Stimulated activated CD4-positive, alpha-beta T cell treated with anti-CD3 and anti-CD28 coated beads, TNF-alpha, amount 100 ng/mL, for 1 hour (primary cell): ENCODE measurements at places on chromosomes 5 and 9.

GRCh38 chr9:89743216-89743572 is 138.4 kb downstream of the GADD45G start:
- DNase-seq = no peak

GRCh38 chr9:136019681-136020060 is 58.5 kb upstream of the UBAC1 start:
- DNase-seq = no peak

DNA sequence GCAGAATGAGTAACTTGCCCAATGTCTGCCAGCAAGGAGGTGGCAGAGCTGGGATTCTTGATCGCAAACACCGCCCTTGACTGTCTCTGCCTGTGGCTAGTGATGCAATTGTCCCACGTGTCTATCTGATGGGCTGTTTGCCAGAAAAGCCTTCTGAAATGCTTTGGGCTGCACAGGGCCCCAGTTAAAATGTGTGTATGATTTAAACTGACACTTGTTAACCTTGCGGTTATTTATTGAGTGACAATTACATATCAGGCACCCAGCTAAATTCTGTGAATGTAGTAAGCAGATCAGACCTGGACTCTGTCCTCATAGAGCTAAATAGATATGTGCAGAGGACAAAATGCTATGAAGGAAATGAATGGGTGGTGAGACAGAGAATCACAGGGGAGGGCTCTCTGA is 11.6 kb upstream of the IL12B start:
- DNase-seq = peak; percentile 33

GRCh38 chr9:115192835-115193525 is 75.0 kb upstream of the TNC start:
- no peak for DNase-seq

GRCh38 chr9:20507431-20507830 is 114.9 kb downstream of the MLLT3 start:
- no peak for DNase-seq

GRCh38 chr5:79488775-79489174 is 25.2 kb downstream of the HOMER1 start:
- no peak for DNase-seq

- no peak for DNase-seq
These were observed 878 bp downstream of the HIGD2A start for GRCh38 chr5:176389135-176390123.

GRCh38 chr5:72509401-72509800 is 2.2 kb upstream of the ZNF366 start:
- no peak for DNase-seq

DNA sequence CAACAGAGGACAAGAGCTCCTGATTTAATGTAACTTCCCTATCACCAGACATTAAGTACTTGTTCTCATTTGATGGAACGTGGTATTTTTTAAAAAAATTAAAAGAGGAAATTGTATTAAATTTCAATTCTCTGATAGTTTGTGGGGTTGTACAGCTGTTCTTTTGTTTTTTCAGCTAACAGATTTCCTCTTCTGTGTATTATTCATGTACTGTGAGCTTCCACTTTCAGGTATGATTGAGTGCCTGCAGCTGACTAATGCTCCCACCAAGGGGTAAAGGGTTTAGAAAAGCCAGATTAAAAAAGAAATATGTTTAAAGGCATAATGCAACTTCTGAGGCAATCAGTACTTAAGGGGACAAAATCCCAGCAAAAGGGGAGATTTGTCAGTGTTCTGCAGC is 117.7 kb upstream of the ACTBL2 start:
- DNase-seq = no peak

GRCh38 chr9:111451570-111451969 is 32.6 kb downstream of the ECPAS start:
- no peak for DNase-seq
